ENCODE measurements at places on chromosomes 2 and 18.
A peak's percentile ranks its signal among the peaks of the same experiment; 100 is the strongest.

- DNase-seq, result peak; percentile 34
Observed at GRCh38 chr2:32061973-32062861, 1.1 kb upstream of the SPAST start.

GRCh38 chr2:134335601-134336000, 81.7 kb downstream of the MGAT5 start:
- DNase-seq, result no peak

DNA sequence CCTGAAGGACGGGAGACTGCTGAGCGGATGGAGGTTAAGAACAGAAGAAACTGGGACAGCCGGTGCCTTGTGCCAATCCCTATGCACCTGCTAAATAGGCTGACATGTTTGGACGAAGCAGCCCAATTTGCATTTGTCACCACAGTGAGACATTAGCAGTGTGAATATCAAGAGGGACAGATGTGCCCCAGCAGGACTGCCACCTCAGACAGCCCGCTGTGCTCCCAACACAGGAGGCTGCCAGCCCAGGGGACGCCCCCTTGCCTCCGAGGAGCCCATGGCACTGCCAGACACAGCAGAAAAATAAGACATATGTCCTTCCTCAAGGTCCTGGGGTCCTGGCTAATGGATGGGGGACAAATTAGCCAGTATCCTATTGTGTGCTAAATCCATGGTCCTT, 306.7 kb upstream of the POU3F3 start:
- no peak for DNase-seq

DNA sequence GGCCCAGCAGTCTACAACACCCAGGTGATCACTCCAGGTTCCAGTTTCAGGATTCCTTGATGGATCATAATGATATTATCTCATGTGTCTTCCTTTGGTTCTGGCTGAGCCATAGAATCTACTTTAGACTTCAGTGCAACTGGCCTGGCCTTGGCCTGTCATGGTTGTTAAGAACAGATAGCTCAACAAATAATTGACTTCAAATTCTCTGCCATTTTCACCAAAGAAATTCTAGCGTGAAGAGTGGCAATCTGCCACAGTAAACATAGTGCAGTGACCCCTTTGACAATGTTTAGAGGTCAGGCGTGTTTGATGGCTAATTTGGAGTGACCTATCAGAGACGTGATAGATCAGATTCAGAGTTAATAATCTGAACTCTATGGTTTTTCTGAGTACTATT, 50.2 kb upstream of the ZNF385B start:
- DNase-seq, result no peak

DNA sequence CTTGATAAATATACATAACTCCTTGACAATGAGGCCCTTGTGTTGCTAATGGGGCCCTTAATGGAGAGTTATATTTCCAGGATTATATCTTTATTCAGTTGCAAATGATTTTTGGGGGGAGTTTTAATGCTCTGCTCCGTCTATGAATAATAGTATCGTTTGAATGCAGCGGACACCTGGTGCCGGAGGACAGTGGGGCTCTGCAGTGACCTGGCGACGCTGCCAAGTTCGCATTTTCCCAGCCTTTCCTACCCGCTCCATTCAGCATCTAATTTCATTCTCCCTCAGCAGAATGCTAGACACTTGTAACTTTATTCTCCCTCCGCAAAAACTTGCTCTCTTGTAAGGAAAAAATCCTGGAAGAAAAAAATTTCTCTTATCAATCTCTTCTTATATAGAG, 257.6 kb upstream of the SALL3 start:
- no peak for DNase-seq

DNA sequence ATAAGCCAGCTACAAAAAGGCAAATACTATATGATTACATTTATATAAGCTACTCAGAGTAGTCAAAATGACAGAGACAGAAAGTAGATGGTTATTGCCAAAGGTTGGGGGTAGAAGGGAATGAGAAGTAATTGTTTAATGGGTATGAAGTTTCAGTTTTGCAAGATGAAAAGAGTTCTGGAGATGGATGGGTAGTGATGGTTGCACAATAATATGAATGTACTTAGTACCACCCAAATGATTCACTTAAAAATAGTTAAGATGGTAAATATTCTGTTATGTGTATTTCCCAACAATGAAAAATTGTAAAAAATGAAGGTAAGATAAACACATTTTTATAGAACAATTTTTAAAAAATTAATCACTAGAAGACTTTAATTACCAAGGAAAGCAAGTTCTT, 448.4 kb downstream of the ADCYAP1 start:
- no peak for DNase-seq

DNA sequence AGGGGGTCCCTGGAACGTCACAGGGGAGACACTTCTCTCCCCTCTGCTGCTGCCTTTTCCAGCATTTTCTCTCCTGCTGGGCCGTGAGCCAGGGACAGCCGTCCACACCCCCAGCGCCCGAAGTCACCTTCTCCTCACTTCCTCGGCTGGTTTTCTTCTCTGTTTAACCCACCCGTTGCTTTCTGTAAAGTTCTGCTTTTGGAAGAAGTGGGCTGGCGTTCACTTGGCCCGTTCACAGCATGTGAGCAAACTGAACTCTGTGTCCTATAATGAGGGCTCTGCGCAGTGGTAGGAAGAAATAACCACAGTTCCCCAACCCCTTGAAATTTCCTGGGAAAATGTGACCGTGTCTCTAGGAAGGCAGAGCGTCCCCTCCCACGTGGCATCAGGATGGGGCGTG, 187.0 kb upstream of the HDAC4 start:
- no peak for DNase-seq

DNA sequence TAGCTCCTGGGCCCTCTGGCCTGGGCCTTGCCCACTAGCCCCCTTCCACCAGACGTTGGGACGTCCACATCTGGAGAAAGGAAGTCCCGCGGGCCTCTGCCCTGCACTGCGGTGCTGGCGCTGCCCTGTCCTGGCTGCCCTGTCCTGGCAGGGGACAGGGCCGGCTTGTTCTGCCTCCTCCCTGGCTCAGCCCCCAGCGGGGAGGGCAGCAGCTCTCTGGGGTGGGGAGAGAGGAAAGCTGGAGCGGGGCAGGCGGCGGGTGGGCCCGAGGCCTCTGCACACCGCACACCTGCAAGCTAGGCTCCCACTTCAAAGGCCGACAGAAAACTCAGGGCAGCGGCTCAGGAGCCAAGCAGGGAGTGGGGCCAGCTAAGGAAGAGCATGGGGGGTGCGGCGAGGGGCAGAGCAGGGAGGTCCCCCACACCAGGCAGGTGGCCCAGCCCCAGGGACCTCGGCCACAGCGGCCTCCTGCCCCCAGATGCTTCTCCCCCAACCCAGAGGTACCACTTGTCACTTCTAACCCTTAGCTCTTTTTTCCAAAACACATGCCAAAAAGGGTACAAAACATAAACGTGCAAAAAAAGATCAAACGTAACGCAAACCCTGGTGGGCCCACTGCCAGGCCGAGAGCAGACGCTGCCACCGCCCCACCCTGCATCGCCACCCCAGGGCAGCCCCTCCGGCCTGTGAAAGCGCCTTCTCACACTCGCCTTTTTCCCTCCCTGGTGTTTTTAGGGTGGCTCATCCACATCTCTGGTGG, 13.5 kb downstream of the SNED1 start:
- DNase-seq, result no peak

- DNase-seq, result no peak
Observed at GRCh38 chr2:214542295-214542694, 131.4 kb downstream of the VWC2L start.

DNA sequence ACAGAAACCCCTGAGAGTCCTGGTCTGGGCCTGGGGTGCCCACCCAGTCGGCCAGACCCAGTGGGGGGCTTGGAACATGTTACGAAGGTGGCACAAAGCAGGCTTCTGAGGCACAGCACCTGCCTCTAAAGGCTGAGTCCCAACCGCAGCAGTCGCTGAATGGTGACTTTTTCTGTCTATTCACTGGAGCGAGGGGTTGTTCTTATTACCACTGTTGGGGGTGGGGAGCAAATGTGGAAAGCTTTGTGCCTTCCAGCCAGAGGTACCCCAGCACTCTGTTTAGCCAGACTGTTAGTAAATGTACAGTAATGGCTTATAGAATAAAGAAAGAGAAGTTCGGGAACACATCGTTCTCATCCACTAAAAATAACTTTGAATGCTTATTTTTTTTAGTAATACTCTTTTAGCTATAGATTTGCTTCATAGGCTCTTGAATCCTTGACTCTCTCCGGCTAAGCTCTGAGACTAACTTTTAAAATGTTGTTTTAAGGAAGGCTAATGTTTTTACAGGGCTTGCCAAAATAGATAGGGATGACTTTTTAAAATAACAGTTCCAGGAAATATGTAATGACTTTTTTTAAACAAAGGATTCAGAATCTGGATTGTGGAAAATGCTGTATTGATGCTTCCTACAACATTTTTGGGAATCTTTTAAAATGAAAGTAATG, 23.4 kb upstream of the PTPN2 start:
- DNase-seq, result no peak

DNA sequence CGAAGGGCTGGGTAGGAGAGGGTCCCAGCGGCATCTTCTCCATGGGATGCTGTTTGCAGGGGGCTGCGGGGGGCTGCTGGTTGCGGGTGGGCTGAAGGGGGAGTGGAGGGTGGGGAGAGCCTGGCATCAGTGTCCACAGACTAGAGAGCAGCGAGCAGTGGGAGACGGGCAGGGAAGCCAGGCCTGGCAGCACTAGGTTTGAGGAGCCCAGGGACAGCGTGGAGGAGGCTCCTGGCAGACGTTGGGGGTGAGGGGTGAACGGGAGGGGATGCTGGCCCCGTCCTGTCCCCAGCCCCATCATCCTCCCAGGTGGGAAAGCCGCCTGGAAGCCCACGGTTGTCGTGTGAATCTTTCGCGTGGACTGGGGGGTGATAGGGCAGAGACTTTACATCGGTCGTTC, 48.2 kb upstream of the TFCP2L1 start:
- no peak for DNase-seq

- DNase-seq, result no peak
Observed at GRCh38 chr2:224520064-224520463, 65.1 kb downstream of the CUL3 start.

DNA sequence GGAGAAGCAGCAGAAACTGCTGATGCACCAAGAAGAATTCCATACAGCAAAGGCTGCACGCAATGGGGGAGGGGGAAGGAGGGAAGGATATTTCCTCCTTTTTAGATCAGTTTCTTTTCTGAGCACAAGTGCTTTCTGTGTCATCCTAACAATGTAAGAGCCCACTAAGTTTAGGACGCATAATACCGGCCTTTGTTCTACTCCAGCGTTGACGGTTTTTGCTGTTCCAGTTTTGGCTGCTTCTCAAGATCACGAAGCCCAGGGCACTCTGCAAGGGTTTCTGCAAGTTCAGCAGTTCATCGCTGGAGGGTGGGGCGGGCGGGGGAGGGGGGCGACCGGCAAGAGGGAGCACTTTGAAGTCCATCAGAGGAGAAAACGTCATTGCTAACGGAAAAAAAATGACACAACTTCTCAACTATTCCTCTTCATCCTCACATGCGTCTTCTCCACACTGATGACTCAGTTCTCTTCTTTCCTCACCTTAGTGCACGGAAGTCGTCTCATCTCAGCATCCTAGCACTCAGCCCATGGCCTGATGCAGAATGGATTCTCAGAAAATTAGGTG, 8.7 kb downstream of the FAM178B start:
- no peak for DNase-seq

DNA sequence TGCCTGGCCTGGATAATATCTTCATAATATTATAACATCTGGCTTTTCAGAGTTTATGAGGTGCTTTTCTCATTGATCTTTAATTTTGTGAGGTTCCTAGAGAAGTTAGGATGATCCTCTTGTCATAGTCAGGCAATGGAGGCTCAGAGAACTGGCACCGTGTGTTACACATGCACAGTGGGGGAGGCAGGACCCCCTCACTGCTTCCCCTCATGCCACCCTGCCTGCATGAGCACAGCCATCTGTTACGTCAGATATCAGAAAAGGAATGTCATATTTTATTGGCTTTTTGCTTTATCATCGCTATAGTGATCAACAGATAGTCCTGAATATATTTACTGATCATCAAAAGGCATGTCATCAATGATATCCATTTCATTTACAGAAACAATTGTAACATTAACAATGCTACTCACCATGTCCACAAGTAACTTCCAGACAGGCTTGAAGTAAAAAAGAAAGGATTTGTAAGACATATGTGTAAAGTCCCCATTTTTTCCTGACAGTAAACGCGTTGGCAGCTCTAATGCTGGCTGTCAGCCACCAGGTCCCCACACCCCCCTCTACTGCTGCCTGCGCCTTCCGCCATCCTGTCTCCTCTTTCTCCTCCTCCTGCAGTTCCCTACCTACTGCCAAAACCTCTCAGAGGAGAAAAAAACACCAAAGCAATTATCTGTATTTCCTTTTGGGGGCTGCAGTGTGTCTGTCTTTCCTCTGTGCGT, 18.8 kb downstream of the ENOSF1 start:
- DNase-seq, result no peak

- no peak for DNase-seq
Observed at GRCh38 chr2:112920923-112921532, 10.1 kb downstream of the IL37 start.

DNA sequence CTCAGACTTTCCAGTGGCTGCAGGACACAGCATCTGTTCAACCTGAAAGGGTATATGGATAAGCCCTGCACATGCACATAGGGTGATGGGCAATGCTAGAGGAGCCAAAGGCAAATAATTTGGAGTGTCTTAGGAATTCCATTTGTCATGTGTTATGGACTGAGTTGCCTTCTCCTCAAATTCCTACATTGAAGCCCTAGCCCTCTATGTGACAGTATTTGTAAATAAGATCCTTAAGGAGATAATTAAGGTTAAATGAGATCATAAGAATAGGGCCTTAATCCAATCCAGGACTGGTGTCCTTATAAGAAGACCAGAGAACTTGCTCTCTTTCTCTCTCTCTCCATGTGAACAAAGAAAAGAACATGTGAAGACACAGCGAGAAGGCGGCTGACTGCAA, 42.9 kb upstream of the CREG2 start:
- no peak for DNase-seq
